ENCODE measurements at places on chromosomes 3 and 15.
A peak's percentile ranks its signal among the peaks of the same experiment; 100 is the strongest.

DNA sequence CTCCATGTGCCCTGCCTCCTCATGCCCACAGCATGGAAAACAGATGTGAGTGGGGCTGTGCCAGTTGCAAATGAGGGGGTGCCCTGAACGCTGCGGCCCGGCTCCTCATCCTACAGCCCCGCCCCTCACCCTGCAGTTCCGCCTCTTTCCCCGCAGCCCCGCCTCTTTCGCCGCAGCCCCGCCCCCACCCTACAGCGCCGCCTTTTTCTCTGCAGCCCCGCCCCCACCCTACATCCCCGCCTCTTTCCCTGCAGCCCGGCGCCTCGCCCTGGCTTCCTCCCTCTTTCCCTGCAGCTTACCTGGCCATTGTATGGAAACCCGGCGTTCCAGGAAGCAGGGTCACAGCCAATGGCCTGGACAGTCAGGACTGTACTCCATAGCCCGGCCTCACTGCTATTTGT lies 284.9 kb downstream of the TLE3 start:
- DNase-seq = no peak

DNA sequence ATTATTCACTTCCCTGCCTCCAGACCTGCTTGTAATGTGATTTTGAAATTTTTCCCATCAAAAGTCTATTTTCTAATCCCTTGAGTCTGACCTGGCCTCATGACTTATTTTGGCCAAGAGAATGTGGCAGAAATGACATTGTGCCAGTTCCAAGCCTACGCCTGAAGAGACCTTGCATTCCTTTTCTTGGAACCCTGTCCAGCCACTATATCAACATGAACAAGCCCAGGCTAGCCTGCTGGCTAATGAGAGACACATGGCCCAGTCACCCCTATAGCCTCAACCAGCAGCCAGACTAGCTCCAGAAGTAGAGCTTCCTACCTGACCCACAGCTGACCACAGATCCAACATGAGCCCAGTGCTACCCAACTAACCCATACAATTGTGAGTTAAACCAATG lies 121.1 kb upstream of the ACP3 start:
- DNase-seq = no peak

GRCh38 chr3:78757731-78758130 lies 1010.1 kb downstream of the ROBO1 start:
- DNase-seq = no peak

- DNase-seq = no peak
Observed at GRCh38 chr15:89876396-89877082, 17.3 kb downstream of the AP3S2 start.

DNA sequence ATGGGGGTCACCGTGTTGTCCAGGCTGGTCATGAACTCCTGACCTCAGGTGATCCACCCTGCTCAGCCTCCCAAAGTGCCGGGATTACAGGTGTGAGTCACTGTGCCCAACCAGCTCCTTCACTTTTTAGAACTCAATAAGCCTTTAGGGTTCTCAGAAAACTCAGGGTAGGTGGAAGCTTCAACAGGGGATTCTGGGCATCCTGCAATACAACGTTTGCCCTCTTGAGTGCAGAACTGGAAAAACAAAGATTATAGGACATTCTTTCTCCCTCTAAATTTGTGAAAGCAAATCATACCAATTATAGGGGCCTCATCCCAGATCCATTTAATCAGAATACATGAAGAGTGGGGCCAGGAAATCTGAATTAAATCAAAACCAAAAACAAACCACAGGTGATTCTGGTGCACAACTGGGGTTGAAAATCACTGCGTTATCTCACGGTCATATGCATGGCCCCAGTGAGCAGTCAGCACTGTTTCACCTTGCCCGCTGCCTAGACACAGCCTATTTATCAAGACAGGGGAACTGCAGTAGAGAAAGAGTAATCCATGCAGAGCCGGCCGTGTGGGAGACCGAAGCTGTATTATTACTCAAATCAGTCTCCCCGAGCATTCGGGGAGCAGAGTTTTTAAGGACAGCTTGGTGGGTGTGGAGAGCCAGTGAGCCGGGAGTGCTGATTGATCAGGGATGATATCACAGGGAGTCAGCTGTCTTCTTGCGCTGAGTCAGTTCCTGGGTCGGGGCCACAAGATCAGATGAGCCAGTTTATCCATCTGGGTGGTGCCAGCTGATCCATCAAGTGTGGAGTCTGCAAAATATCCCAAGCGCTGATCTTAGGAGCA lies 58.4 kb downstream of the TMEM44 start:
- peak; percentile 54 for DNase-seq

DNA sequence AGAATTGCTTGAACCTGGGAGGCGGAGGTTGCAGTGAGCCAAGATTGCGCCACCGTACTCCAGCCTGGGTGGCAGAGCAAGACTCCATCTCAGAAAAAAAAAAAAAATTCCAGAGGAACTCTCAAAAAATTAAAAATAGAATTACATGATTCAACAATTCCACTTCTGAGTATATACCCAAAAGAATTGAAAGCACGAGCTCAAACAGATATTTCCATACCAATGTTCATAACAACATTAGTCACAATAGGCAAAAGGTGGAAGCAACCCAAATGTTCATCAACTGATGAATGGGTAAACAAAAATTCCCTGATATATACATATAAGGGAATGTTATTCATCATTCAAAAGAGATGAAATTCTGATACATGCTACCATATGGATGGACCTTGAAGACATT lies 16.9 kb upstream of the MORF4L1 start:
- DNase-seq = peak; percentile 24

DNA sequence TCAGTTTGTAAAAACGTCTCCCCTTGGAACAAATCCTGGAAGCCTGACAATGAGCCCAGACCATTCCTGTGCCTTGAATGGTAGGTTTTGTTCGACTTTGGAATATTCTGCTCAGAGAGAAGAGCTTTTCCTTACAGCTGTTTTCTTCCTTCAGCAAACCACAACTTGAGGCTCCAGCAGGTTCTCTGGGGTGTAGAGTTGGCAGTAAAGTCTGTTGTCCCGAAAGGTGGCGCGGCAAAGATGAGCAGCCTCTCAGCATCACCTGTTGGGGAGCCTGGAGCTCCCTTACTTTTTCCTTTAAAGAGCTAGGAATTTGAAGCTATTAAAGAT lies 65.4 kb downstream of the BOC start:
- DNase-seq = no peak

DNA sequence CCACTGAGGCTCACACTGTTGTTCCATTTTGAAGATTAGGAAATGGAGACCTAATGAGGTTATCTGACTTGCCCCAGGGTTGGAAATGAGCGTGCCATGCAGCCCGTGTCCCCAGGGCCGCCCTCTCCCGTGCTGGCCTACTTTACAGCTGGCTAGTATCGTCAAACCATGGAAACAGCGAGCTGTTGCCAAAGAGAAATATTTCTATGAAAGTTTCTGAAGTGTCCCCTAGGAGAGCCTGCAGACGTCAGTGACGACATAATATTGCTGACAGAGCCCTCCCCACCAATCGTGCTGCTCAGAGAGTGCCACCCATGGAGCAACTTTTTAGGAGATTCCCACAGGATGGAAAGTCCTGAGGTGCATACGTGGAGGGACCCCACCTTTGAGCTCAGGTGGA lies 11.2 kb upstream of the FAM174B start:
- no peak for DNase-seq

DNA sequence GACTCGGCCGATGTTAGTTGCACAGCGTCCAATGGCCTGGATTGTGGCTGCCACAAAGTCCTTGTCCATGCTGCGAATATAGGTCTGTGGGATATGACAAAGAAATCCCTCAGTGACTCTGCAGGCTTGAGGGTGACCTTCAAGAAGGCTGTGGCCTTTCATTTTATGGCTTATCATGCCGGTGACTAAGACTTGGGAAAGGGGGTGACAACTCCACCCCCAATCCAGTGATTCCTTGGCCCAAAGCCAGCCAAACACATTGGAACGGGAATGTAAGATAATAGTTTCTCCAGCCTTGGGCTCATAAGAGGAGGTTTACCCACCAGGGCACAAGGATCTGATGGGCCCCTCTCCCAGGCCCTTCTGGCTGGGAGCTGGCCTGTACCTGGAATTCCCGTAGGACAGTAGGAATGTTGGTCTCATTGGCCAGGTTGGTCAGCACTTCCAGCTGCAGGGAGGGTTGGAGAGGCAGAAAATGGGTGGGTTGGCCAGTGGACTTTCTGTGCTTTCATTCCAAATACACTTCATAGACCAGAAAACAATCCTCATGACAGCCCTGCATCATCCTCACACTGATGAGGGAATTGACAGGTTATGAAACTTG lies 30.7 kb upstream of the CPEB1 start:
- DNase-seq = no peak

- peak; percentile 87 for DNase-seq
Observed at GRCh38 chr15:90872486-90873184, 4.2 kb downstream of the FURIN start.

DNA sequence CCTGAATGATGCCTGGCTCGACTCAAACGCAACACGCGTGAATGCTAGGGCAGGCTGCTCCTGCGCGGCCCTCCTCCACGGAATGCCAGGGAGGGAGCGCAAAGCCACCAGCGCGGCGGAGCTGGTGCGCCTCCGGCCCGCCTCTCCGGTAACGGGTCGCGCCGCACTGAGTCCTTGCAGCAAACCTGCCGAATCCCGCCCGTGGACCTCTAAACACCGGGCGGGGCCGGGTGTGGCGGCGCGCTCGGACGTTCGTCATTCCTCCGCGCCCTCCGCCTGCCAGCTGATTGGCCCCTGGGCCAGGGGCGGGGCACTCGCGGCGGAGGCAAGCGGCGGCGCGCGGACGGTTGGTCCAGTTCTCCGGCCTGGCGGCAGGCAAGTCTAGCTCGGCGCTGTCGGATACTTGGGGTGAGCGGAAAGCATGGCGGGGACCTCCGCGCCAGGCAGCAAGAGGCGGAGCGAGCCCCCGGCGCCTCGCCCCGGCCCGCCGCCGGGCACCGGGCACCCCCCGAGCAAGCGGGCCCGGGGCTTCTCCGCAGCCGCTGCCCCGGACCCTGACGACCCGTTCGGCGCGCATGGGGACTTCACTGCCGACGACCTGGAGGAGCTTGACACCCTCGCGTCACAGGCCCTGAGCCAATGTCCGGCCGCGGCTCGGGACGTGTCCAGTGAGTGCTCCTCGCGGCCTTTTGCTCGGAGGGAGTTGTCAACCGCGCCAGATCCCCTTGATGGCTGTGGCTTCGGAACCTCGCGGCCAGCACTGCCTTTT lies at the start of gene ATRIP:
Gene ATRIP (plus strand): TSS at position 313 of the 769 bp plus-strand sequence. CDS start 109 bp downstream, at position 422.
- DNase-seq = peak; percentile 82

DNA sequence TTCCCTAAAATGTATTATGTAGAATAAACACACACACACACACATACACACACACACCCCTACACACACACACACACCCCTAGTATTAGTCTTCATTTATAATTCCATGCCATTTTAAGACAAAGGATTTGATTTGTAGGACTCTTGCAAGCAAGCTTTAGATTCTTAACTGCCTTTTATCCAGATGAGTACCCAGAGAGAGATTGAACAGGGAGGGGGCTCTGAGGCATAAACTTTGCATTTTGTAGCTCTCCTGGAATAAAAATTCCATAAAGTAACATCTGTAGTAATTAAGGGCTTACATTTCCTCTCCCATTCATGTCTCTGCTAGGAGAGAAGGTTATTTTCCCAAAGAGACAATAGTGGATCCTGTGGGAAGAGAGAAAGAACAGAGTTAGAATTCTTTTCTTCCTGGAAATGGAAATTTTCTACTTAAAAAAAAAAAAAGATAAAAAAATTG lies 479.4 kb downstream of the RBMS3 start:
- DNase-seq = no peak

DNA sequence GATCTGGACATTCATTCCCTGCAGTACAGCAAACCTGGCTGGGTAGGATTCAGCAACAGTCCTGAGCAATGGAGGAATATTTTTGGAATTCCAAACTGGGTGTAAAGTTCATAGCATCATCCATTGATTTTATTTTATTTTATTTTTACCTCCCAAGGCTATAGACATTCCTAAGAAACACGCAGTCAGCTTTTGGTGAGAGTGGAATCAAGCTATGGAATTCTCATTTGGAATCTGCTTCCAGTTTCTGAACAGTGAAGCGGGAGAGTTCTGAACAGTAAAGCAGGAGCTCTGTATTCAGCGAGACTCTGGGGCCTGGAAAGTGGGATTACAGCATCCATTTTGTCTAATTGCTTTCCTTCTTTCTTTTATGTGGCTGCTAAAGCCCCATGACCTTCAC lies 1.4 kb upstream of the PDZRN3 start:
- no peak for DNase-seq

GRCh38 chr3:65669163-65669875 lies 369.4 kb downstream of the MAGI1 start:
- peak; percentile 34 for DNase-seq

DNA sequence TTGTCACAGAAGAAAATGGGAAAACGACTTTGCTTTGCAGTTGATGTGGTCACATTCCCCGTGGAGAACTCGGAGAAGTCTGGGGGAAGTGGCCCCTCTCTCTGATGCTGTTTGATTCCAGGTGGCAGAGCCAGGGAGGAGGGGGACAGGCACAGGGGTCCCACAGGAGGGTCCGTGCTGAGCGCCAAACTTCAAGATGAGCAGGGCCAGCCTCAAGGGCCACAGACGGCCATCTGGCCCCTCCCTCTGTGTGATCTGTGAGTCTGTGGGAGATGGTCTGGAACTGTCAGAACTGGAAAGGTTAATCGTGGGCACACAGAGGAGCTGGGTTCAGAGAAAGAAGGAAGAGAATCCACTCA lies 23.1 kb upstream of the CORO2B start:
- no peak for DNase-seq

- no peak for DNase-seq
Observed at GRCh38 chr15:82110144-82110543, 64.3 kb upstream of the MEX3B start.

DNA sequence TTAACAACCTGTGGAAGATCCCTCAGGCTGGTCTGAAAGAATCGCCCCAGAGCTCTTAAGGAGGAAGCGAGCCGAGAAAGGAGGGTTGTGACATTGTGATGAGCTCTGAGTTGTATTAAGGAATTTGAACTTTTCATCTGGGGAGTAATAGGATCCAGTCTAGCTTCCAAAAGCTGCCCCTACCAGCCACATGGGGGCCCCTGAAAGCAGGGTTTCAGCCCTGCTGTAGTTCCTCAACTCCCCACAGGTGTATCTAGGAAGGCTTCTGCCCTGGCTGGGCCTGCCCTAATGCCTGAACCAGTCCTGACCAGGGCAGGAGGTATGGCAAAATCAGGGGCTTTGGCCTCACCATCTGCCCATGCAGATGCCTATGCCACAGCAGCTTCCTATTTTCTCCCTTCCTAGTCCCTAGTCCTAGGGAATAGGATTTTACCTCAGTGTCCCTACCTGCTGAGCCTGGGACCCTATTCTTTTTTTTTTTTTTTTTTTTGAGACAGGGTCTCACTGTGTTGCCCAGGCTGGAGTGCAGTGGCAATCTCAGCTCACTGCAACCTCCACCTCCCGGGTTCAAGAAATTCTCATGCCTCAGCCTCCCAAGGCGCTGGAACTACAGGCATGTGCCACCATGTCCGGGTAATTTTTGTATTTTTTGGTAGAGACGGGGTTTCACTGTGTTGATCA lies 5.0 kb upstream of the AP3S2 start:
- DNase-seq = peak; percentile 63

DNA sequence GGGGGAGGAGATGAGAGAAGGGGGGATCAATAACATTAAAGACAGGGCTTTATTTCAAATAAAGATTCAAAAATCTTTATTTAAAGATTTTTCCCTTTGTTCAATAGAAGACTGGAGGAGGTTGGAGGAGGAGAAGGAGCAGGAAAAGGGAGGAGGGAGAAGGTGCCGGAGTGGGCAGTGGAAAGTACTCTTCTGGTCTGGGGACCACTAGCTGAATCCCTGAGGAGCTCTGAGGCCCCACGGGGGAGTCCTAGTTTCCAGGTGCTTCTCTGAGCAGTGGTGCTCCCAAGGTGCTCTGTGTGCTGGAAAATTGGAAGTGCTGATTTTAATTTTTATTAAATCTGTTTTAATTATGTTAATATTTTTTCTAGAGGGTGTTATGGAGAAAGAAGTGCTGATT lies 19.4 kb upstream of the SEMA4B start:
- no peak for DNase-seq

- no peak for DNase-seq
Observed at GRCh38 chr3:124747111-124747981, 17.1 kb downstream of the UMPS start.
